ENCODE measurements at places on chromosomes 11 and 22.

DNA sequence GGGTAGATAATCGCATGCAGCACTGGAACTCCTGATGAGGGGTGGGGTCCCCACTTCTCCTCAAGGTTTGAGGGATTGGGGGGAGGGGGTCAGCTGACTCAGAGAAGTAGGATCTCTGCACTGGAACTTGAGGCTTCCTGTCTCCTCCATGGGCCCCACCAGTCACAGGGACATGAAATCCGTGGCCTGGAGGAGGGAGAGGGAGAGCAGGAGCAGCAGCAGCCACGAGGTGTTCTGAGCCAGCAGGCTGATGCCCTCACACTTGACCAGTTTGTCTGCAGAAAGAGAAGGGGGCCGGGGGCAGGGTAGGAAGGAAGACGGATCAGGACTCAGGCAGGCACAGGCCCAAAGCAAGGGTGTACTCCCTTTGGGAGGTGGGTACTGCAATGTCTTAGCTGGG, 3.7 kb downstream of the THY1 start:
- DNase-seq = no peak

DNA sequence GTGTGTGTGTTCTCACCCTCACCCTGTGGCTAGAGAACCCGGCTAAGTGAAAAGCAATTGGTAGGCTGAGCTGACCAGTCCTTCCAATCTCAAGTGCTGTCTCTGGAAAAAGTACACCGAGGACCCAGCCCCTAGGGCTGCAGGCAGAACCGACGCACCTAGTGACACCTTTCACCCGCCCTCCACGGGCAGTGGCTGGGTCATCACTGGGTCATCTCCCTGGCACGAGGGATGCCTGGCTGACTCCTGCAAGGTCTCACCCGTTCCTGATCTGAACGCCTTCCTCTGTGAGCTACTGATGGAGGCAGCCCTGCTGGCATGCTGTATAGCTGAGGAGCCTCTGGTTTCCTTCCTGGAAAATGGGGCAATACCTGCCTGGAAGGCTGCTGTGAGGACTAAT, 311.5 kb downstream of the NTM start:
- DNase-seq = no peak

- peak; percentile 83 for DNase-seq
These were observed 14.7 kb downstream of the GGA1 start for GRCh38 chr22:37623075-37624016.

GRCh38 chr22:37279331-37280181, 2.8 kb upstream of the CYTH4 start:
- no peak for DNase-seq

DNA sequence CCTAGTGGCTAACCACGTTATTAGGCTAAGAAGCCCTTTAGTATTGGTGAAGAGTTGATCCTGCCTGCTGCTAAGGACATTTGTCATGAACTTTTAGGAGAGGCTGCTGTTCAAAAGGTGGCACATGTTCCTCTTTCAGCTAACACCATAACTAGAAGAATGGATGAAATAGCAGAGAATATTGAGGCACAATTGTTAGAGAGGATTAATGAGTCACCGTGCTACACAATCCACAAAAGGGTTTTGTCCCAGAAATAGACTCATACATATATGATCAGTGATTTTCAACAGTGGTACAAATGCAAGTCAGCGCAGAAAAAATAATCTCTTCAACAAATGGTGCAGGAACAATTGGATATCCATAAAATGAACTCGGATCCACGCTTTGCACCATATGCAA, 7.0 kb upstream of the MSANTD2 start:
- no peak for DNase-seq

DNA sequence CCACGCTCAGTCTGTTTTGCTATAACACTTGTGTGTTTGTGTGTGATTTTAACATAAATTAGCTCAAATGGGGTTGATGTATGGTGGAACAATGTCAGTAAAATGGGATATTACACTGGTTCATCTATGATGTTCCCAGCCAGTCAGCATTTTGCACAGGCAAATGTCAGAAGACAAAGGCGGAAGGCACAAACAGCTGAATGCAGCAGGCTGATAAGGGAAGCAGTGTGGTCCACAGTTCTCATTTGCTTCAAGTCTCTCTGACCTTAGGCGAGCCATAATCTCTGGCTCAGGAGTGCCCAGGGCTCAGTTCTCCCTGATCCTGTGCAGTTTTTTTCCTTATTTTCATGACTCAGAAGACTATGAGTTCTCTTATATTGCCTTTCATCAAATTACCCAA, 102.7 kb downstream of the FAR1 start:
- no peak for DNase-seq

- no peak for DNase-seq
These were observed 246.6 kb upstream of the PLET1 start for GRCh38 chr11:112507281-112507680.

GRCh38 chr11:1043563-1044096, 7.1 kb upstream of the MUC6 start:
- DNase-seq = no peak
